CD4-positive, alpha-beta T cell treated with Interleukin-2 at 100 ng/mL for 4 hours (primary cell): ENCODE measurements at places on chromosomes 7 and 10.

DNA sequence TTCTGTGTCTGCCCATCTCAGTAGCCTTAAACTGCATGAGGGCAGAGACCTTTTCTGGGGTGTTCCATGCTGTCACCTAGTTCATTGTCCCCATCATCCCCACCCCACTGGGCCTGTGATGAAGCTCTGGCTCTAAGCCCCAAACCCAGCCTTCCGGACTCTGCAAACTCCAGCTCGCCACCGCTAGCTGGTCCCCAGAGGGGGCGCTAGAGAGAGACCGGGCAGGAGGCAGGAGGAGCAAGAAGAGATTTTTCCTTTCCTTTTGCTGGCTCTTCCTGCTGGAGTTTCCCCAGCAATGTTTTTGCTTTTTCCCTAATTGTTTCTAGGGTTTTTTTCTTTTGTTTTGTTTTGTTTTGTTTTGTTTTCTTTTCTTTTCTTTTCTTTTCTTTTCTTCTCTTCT lies 234.4 kb downstream of the TEX36 start:
- no peak for DNase-seq

- no peak for DNase-seq
Observed at GRCh38 chr10:112298581-112298980, 15.4 kb downstream of the TECTB start.

DNA sequence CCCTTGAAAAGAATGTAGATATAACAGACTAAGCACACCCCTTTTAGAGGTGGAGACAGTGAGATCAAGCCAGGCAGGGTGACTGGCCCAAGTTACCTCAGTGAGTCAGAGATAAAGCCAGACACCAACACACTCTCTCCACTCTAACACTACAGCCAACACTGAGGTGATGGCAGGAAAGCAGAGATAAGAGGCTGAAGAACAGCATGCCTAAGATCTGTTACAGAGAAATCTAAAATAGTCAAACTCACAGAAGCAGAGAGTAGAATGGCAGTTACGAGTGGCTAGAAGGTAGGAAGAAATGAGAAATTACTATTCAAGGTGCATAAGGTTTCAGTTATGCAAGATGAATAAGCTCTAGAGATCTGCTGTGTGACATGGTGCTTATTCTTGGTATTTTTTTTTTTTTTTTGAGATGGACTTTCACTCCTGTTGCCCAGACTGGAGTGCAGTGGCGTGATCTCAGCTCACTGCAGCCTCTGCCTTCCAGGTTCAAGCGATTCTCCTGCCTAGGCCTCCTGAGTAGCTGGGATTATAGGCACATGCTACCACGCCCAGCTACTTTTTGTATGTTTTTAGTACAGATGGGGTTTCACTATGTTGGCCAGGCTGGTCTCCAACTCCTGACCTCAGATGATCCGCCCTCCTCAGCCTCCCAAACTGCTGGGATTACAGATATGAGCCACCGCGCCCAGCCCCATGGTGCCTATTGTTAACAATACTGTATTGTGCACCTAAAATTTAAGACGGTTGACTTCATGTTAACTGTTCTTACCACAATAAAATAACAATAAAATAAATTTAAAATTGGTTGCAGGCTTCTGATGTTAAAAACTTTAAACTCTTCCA lies 28.7 kb downstream of the ICA1 start:
- DNase-seq, result no peak

GRCh38 chr10:1365540-1366321 lies 309.5 kb downstream of the WDR37 start:
- DNase-seq, result no peak

- no peak for DNase-seq
Observed at GRCh38 chr7:82202965-82203364, 240.6 kb downstream of the CACNA2D1 start.

- DNase-seq, result no peak
Observed at GRCh38 chr7:2728316-2729030, 40.5 kb downstream of the AMZ1 start.
